Epithelial cell of alveolus of lung (primary cell): ENCODE measurements at places on chromosomes 1 and 21. TPM values are rescaled to one million over a fixed set of nuclear protein-coding genes. Genes with fewer than 3 reads are reported as not detected.

VASH2 gene
- total RNA-seq, result 3.5 and 6.8 TPM in 2 replicates

SGIP1 gene
- total RNA-seq, result 6.3 and 22.8 TPM in 2 replicates

IER5 gene
- total RNA-seq, result 18.4 and 22.8 TPM in 2 replicates

GBP6 gene
- total RNA-seq, result 0.52 TPM in 1 of 2 replicates, not detected in the other

DNASE2B gene
- not detected in 2 replicates for total RNA-seq
